ENCODE measurements at places on chromosomes 11 and 22.

DNA sequence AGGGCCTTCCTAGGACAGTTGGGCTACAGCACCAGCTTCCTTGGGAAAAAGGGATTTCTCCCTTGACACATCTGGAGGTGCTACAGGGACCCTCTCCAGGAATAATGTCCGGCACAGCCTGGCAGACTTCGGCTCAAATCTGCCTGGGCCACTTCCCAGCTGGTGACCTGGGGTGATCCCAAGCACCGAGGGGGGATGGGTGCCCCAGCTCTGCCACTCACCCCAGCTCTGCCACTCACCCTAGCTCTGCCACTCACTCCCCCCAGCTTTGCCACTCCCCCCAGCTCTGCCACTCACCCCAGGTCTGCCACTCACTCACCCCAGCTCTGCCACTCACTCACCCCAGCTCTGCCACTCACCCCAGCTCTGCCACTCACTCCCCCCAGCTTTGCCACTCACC, 9.9 kb downstream of the OSBPL5 start:
- no peaks in the 10 kb centered on the region for H3K27me3 ChIP-seq
- no peak overlapping the region for H3K27ac ChIP-seq
- H3K4me3 ChIP-seq: no peak overlapping the region
- no peak for DNase-seq
- H3K36me3 ChIP-seq: no peaks in the 10 kb centered on the region

- no peak for DNase-seq
- H3K4me1 ChIP-seq: peaks cover 10% of the 10 kb centered on the region
- H3K27me3 ChIP-seq: peaks cover 8% of the 10 kb centered on the region
- H3K36me3 ChIP-seq: no peaks in the 10 kb centered on the region
Observed at GRCh38 chr11:69218946-69219720, 63.4 kb downstream of the SMIM38 start.

DNA sequence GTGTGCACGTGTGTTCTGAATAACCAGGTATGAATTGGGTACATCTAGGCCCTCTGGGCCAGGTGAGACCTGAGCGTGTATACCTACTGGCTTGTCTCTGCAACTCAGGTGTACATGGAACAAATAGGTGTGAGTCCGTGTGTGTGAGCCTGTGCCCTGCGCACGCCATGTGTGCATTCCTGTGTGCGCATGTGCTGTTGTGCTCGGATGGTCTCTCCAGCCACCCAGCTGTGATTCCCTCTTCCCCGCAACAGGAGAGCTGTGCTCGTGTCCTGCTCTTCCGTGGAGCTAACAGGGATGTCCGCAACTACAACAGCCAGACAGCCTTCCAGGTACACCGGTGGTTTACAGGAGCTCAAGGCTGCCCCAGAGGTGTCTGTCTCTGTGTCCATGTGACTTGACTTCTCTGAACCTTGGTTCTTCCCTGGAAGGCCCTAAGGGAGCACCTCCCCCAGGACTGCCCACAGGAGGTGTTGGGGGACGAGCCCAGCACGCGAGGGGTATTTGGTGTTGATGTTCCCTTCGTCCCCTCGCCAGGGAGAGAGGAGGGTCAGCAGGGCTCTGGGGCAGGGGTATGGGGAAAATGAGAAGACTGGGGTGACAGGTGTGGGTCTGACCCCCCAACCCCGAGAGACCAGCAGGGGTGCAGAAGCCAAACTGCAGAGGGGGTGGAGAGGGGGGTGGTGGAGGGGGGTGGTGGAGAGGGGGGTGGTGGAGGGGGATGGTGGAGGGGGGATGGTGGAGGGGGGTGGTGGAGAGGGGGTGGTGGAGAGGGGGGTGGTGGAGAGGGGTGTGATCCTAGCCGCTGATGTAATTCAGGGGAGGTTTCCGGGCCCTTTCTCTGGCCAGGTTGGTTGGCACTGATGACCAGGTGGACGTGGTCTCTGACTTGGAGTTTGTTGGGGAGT, 10.7 kb downstream of the SHANK3 start:
- H3K4me3 ChIP-seq: no peak overlapping the region
- H3K4me1 ChIP-seq: peaks cover 6% of the 10 kb centered on the region
- no peak for DNase-seq
- no peaks in the 10 kb centered on the region for H3K36me3 ChIP-seq
- no peak overlapping the region for H3K27ac ChIP-seq

DNA sequence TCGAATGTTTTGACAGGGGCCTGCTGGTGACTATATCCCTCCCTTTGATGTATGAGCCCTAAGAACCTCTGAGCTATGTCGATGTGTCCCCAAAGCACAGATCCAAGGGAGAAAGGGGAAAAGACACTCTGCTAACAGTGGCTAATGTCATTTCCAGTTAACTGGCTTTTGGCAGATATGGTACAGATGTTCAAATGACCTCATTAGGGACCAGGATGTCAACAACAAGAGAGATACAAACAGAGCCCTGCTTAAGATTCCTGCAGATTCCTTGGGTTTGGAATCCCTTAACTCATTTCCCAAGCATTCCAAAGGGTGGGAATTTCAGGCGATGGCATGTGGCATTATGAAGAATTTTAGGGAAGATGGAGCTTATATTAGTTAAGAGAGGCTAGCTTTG, 517.3 kb downstream of the SOX6 start:
- H3K4me3 ChIP-seq: no peak overlapping the region
- no peaks in the 10 kb centered on the region for H3K27me3 ChIP-seq
- no peaks in the 10 kb centered on the region for H3K36me3 ChIP-seq
- H3K27ac ChIP-seq: no peak overlapping the region
- peaks cover 14% of the 10 kb centered on the region for H3K4me1 ChIP-seq

DNA sequence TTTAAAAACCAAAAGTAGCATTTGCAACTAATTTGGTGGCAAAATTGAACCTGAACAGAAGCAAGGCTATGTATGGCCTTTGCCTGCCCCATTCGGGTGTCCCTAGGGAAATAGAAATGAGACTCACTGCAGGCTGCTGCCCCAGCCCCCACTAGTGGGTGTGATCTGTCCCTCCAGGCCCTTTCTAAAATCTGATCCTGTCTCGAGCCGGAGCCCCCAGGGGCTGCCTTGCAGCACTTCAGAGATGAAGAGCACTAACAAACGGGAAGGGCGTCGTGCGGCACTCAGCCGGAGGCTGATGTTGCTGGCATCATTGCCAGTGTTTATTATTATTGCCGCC, 43.2 kb downstream of the CD82 start:
- no peak overlapping the region for H3K27ac ChIP-seq
- no peaks in the 10 kb centered on the region for H3K4me1 ChIP-seq
- H3K4me3 ChIP-seq: no peak overlapping the region

DNA sequence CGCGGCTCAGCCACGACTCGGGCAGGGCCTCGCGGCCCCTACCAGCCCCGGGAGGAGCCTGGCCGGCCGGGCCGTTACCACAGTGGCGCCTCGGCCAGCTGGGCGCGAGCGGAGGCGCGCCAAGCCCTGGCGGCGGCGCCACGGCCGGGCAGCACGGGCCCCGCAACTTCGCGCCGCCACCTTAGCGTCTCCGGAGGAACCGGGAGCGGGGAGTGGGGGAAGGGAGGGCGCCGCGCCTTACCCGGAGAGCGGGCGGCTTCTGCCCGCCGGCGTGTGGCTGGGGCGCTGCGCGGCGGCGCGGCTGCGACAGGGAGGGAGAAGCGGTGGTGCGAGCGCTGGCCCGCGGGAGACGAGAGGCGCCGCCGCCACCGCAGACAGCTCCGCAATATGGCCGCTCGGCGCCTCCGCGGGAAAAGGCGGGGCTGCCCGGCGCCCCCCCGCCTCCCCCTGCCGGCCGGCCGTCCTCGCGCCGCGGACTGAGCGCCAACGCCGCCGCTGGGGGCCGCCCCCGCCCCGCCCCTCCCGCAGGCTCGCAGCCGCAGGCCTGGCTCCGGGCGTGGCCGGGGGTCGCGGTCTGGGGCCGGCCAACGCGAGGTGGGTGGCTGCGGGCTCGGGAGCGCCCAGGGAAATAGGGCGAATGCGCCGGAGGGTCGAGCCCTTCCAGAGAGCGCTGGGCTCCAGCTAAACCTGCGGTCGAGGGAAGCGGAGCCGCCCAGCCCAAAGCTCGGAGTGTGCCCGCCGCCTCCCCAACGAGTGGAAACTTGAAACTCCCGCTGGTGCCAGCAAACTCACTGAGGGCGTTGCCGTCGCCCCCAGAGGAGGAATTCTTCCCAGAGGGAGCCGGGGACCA, at the start of gene RDX:
RDX (minus strand) TSS at position 389 of the 850 bp plus-strand sequence. CDS start 16,922 bp downstream, outside the sequence.
- H3K27ac ChIP-seq: peak within 1 kb of the TSS; percentile 77
- no peak for DNase-seq
- H3K36me3 ChIP-seq: no peaks in the 10 kb centered on the region
- no peaks in the 10 kb centered on the region for H3K27me3 ChIP-seq

DNA sequence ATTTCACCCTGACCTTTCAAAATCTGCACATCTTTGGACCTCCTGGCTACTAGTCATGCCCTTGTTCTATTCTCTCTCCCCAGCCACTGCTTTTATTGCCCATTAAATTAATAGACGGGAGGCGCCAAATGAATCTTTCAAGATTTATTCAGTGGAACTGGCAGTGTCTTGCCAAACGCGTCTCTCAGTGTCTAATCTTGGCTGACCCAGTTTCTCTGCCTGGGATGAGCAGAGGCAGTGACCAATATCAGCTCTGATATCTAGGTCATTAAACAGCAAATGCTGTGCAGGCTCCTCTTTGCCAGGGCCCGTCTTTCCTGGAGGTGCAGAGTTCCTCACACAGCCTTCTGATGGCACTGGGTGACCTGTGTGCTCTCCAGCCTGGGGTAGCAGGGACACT, 74.0 kb downstream of the TRAF6 start:
- H3K4me3 ChIP-seq: no peak overlapping the region
- H3K27ac ChIP-seq: no peak overlapping the region
- no peak for DNase-seq
- H3K36me3 ChIP-seq: no peaks in the 10 kb centered on the region
- H3K4me1 ChIP-seq: peaks cover 14% of the 10 kb centered on the region

DNA sequence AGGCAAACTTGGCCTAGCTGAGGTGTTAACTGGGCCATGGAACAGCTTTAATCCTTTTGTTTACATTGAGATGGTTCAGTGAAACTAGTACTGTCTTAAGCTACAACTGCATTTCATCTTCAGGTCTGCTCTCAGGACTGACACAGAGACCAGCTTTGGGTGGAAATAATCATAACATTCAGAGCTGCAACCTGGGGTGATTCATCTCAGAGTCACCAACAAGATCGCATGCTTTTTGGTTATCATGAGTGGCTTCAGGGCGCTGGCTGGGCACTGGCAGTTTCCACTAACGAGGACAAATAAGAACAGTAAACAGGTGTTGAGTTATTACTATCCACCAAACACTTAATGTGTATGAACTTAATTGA, 60.9 kb upstream of the PAX6 start:
- no peak overlapping the region for H3K4me3 ChIP-seq
- H3K27me3 ChIP-seq: peaks cover 10% of the 10 kb centered on the region
- H3K27ac ChIP-seq: no peak overlapping the region
- no peaks in the 10 kb centered on the region for H3K36me3 ChIP-seq
- peak; percentile 11 for DNase-seq

DNA sequence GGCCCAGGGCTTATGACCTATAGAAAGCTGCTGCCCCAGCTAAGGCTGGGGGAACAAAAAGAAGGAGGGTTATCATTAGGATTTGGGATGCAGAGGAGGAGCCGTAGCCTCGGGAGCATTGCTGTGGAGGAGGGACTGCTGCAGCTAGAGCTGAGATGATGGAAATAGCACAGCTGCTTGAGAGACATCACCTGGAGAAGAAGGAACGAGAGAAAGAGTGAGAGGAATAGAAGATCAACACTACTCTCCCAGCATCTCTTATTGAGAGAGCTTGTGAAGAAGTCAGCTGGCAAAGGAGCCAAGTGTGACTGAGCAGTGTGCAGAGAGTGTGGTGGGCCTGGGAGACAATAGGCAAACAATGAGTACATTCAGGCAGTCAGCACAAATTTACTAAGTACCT, 100.7 kb upstream of the PLET1 start:
- no peak for DNase-seq
- H3K27me3 ChIP-seq: no peaks in the 10 kb centered on the region
- H3K27ac ChIP-seq: no peak overlapping the region

GRCh38 chr22:32823024-32823730, 21.7 kb downstream of the TIMP3 start:
- no peak overlapping the region for H3K27ac ChIP-seq
- DNase-seq: no peak
- H3K27me3 ChIP-seq: no peaks in the 10 kb centered on the region
- H3K36me3 ChIP-seq: no peaks in the 10 kb centered on the region
- no peak overlapping the region for H3K4me3 ChIP-seq

DNA sequence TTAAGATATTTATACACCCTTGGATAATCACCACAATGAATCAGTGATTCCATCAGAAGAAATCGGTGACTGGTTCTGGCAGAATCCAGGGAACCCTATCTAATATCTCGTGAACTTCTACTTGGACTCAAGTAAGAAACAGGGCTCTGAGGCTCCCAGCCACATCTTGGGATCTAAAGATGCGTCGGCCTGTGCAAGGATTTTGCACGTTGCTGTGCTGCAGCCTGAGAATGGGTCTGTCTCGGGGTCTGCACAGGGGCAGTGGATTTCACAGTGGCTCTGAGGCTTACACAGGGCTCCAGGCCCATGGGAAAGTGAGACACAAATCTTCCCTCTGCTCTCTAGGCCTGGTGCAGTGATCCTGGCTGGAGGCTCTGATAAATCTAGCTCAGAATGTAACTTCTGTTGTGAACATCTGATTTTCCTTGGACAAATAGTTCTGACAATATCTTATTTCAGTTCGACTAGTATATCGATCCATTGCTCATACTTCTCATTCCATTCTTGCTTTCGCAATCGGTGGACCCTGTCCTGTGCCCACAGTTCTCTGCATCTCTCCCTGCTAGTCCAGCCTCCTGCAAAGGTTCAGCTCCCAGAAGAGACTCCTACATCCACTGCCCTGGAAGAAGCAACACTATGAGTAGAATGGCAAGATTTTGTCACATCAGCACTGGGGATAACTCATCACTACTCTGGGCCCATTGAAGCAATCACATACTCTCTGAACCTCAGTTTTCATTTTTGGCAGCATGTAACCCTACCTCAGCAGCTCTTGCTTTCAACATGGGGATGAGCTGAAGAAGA, 105.5 kb upstream of the TOP3B start:
- no peak for DNase-seq
- no peaks in the 10 kb centered on the region for H3K36me3 ChIP-seq
- H3K4me1 ChIP-seq: peaks cover 5% of the 10 kb centered on the region
- H3K27me3 ChIP-seq: peaks cover 11% of the 10 kb centered on the region

GRCh38 chr11:57353036-57353435, 14.9 kb downstream of the P2RX3 start:
- no peak overlapping the region for H3K27ac ChIP-seq
- H3K4me1 ChIP-seq: peaks cover 12% of the 10 kb centered on the region
- H3K27me3 ChIP-seq: no peaks in the 10 kb centered on the region
- DNase-seq: no peak
- H3K4me3 ChIP-seq: no peak overlapping the region
